Activated CD8-positive, alpha-beta memory T cell treated with anti-CD3 and anti-CD28 coated beads, Interleukin-2, amount 10 ng/mL, durations not matched to agents 7 days and 5 days (primary cell): ENCODE measurements at places on chromosomes 6 and 20. TPM values are rescaled to one million over a fixed set of nuclear protein-coding genes. Genes with fewer than 3 reads are reported as not detected.

The TNFAIP3 gene
- total RNA-seq: 225 TPM

The PACRG gene
- total RNA-seq: not detected

The ALDH8A1 gene
- total RNA-seq: 0.84 TPM

GRCh38 chr20:8879669-8880068 is 189.2 kb upstream of the PLCB4 start:
- no peaks in the 10 kb centered on the region for H3K4me1 ChIP-seq
- no peak overlapping the region for H3K27ac ChIP-seq
- H3K36me3 ChIP-seq: no peaks in the 10 kb centered on the region

GRCh38 chr6:54958446-54958845 is 111.9 kb downstream of the FAM83B start:
- H3K36me3 ChIP-seq: no peaks in the 10 kb centered on the region
- no peak overlapping the region for H3K4me3 ChIP-seq

- no peak overlapping the region for H3K4me3 ChIP-seq
- H3K27ac ChIP-seq: no peak overlapping the region
- no peaks in the 10 kb centered on the region for H3K27me3 ChIP-seq
- H3K36me3 ChIP-seq: no peaks in the 10 kb centered on the region
- no peaks in the 10 kb centered on the region for H3K4me1 ChIP-seq
Observed at GRCh38 chr20:35207950-35208611, 18.4 kb upstream of the MMP24 start.

- H3K36me3 ChIP-seq: no peaks in the 10 kb centered on the region
- no peaks in the 10 kb centered on the region for H3K4me1 ChIP-seq
- no peak overlapping the region for H3K4me3 ChIP-seq
- no peak overlapping the region for H3K27ac ChIP-seq
- no peak for DNase-seq
Observed at GRCh38 chr20:54165014-54165413, 8.8 kb downstream of the CYP24A1 start.
